Right cardiac atrium (tissue), 5 donors: ENCODE measurements at places on chromosomes 3 and 15. TPM values are rescaled to one million over a fixed set of nuclear protein-coding genes. Genes with fewer than 3 reads are reported as not detected.

- DNase-seq = no peak
These were observed 44.9 kb downstream of the OXSR1 start for GRCh38 chr3:38210141-38210757.

The SPATA12 gene
- not detected for total RNA-seq

DNA sequence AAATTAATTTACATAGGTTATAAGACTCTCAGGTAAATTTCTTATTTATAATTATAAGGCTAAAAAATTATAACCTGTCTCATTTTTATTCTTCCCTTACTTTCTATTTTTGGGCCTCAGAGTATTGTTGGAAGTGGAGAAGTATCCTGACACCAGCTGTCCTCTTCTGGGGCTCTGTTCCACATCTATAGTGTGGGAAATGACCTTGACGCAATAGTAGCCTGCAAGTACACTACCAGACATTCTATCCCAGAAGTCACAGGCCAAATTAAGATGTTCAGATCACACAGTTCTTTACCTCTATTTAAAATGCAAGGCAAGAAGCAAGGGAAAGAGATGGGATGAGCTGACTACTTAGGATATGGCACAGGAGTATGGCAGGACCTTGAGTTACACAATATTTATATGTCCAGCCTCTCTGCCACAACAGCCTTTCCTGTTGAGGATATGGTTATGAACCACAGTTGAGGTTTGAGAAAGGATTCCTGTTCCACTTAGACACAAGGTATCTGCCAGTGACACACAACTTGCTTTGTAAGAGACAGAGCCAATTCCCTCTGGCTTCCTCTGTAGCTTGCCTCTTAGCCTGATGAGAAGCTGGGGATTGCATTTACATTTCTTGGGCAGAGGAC is 158.0 kb upstream of the IL12A start:
- no peak for DNase-seq

The ZNF385D gene
- total RNA-seq = 1.5 TPM

GRCh38 chr3:170909129-170909903 is 879 bp upstream of the EIF5A2 start:
- DNase-seq = no peak

The MGLL gene
- 80.4 TPM for total RNA-seq

- DNase-seq = no peak
These were observed 259.1 kb downstream of the PTPRG start for GRCh38 chr3:61820306-61820992.

DNA sequence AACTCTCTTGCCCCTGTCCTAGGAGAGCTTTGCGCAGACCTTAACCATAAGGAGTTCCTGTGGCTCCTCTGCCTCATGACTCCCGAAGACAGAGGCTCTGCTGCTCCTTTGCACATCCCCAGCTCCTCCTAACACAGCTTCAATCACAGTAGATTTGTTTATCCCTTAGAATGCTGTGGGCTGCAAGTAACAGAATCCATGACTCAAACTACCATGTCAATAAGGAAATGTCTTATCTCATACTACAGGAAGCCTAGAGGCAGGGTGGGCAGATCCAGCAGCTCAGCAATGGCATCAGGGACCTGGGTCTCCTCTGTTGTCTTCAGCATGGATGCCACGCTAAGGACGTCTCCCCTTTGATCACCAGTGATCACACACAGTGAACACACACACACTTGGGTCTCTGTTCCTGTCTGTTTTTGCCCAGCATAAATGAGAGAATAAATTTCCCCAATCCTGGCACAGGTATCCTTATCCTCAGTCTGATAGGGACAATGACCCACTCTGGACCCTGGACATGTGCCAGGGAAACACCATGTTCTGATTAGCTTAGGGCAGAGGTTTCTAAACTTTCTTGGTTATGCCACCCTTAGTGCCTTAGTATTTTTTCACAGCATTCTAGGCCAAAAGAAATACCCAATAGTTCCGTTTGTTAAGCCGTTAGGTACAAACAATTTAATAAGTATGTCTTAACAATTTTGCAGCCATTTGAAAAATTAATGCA is 46.1 kb upstream of the MRPS22 start:
- no peak for DNase-seq

- DNase-seq = no peak
These were observed 7.7 kb downstream of the DUOXA2 start for GRCh38 chr15:45121706-45122417.

- no peak for DNase-seq
These were observed 62.4 kb upstream of the TRPM1 start for GRCh38 chr15:31163769-31164572.

DNA sequence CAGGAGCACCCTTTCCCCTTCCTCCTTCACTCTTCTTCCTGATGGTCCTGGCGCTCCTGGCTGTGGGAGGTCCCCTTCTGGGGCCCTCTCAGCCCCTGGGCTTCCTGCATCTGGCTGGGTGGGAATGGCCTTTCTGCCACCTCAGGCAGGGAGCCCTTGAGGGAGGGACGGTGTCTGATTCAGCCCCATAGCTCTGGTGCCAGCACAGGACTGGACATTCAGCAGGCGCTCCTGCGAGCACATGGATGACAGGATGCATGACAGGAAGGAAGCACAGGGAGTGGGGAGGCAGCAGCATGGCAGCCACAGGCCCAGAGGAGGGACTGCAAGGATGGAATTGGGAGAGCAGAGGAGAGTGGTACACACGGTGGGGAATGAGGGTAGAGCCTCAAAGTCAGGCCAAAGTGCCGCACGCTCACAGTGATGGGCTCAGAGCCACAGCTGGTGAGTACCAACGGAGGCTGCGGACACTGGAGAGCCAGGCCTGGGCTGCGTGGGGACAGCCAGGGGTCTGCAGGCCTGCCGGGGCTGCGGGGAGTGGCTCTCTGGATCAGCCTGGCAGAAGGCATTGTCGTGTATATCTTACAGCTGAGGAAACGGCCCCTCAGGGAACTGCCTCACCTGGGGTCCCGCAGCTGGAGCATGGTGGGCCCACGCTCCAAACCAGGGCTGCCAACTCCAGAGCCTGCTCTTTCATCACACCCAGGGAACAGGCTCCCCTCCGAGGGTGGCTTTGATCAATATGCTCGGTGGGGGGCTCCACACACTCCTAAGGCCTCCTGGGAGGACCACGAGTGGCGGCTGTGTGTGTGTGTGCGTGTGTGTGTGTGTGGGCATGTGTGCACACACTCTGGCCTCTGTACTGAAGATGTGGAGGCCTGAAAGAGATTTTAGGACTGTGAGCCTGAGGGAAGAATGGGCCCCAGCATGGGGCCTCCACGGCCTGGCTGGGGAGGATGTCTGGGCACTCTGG is 51.4 kb upstream of the CTSH start:
- peak; percentile 39 for DNase-seq

DNA sequence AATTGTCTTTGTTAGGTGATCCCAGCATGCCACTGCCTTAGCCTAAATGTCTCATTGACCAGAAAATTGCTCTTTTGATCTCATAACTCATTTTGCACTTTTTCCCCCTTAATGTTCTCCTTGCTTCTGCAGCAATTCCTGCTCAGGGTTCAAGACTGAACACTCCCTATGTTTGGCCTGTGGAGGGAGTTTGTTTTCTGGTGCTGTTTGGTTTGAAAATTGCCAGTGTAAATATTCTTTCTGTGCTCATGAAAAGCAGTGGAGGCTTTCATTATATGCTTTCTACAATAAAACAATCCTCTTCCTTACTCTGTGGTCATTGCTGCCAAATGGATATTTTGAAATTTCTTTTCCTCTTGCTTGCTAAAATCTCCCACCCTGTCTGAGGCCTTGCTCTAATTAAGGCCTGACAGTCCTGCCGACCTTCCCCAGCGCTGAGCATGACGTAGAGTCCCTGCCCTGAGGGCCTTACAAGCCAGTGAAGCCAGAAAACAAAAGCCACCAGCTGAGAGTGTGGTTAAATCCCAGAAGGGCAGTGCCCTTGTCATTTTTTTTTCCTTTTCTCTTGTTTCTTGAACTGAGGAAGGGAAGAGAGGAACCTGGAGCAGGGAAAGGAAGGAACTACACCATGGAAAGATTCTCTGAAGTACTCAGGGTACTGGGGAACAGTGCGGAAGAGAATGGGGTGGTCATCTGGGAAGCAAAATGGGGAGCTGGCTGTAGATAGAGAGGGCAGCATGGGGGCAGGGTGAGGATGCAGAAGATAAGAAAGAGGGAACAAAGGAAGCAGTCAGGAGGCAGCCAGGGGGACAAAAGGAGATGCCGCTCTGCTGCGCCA is 24.8 kb downstream of the ZBTB38 start:
- peak; percentile 66 for DNase-seq

The EPHB3 gene
- 1.3 TPM for total RNA-seq

The DLEC1 gene
- 0.23 TPM for total RNA-seq

- DNase-seq = no peak
These were observed 138.5 kb upstream of the ARPP21 start for GRCh38 chr3:35500641-35501350.

DNA sequence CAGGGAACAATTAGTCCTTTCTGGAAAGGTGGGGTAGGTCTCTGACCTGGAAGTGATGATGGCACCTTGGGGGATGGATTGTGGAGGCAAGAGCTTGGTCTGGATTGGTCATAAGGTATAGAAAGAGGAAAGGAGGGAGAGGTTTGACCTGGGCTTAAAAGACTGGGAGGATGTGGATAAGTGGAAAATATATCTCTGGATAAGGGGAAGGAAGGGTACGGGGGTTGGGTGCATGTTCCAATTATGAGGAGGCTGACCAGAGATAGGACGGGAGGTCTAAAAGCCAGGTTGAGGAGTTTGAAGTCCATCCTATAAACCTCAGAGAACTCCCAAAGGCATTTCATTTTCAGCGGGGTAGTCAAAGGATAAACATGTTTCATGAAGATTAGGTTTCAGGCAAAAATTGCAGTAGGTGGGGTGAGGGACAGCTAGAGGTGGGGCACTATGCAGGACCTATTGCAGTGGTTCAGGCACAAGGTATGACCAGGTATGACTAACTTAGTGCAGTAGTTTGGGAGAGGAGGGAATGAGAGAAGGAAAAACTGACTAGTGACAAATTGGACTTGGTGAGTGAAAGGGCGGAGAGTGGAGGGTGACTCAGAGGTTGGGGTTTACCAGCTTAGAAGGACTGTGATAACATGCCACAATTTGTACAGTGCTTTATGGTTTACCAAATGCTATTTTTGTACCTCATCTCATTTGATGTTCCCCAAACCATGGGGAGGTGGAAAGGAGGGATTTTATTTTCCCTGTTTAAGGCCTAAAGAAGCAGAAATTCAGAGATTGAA is 10.7 kb downstream of the PDE8A start:
- DNase-seq = no peak

The GOLGA8Q gene
- total RNA-seq = not detected

DNA sequence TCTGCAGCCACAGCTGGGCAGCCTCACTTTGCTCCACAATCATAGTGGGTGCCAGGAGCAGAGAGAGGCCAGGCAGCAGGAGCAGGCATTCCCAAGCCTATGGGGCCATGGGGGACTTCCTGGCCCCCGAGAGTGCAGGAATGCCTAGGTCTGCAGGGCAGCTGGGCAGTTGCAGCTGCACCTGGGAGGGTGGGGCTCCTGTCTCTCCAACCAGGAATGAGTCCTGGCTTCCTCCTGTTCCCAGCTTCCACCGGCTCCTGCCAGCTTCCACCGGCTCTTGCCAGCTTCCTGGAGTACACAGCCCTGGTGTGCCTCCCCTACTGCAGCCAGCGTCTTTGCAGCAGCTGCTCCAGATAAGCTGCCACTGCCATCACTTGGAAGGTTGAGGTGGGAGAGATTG is 86.3 kb upstream of the CDV3 start:
- no peak for DNase-seq

GRCh38 chr15:89077750-89078149 is 10.5 kb upstream of the ABHD2 start:
- no peak for DNase-seq

The PTPN23 gene
- total RNA-seq = 17.9 TPM

- DNase-seq = no peak
These were observed 34.6 kb upstream of the SV2B start for GRCh38 chr15:91065505-91065904.

The UROC1 gene
- not detected for total RNA-seq

DNA sequence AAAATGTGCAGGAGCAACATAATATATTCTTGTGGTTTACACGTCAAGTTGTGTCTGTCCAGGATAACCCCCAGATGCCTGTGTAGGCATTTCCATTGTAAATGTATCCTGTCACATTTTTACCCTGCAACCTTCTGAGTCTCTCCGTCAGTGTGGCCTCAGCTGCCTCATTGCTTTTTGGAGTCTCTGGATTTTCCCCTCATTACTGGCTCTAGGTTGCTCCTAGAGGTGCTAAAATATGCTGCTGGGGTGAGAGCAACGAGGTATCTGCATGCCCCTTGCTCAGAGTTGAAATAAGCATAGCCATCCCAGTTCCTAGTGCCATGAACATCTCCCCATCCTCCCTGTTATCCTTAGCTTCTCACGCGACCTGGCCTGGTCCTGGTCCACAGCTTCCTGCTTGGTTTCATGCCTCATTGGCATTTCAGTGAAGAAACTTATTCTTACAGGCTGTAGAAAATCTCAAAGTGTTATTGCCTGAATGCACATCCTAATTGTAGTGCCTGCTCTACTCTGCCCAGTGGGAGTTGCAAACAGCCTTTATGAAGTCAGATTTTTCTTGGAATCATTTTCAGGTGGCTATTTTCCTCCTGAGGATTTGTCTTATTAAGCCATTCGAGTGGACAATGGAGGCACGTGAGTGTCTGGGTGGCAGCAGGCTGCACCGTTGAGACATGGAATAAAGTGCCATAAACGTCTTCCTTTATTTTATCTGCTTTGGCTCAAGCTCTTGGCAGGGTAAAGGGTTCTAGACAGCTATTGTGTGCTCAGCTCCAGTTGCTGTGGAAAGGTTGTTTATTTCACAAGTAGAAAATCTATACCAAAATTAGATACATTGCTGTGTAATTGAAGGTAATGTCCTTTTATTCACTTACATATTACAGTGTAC is 33.2 kb downstream of the OXNAD1 start:
- DNase-seq = no peak

The TLR9 gene
- total RNA-seq = 0.19 TPM

- no peak for DNase-seq
These were observed 33.0 kb upstream of the SNRPA1 start for GRCh38 chr15:101328001-101328400.

- DNase-seq = no peak
These were observed 131.1 kb upstream of the NUDT16 start for GRCh38 chr3:131250466-131250865.

- no peak for DNase-seq
These were observed 35.3 kb downstream of the EFHB start for GRCh38 chr3:19898721-19899120.

The KLHL40 gene
- total RNA-seq = 1.6 TPM

The GPR27 gene
- 5.4 TPM for total RNA-seq

GRCh38 chr3:121997372-121997771 is 24.7 kb downstream of the ILDR1 start:
- DNase-seq = no peak

GRCh38 chr3:178060407-178060806 is 475.8 kb upstream of the KCNMB2 start:
- DNase-seq = peak; percentile 47

DNA sequence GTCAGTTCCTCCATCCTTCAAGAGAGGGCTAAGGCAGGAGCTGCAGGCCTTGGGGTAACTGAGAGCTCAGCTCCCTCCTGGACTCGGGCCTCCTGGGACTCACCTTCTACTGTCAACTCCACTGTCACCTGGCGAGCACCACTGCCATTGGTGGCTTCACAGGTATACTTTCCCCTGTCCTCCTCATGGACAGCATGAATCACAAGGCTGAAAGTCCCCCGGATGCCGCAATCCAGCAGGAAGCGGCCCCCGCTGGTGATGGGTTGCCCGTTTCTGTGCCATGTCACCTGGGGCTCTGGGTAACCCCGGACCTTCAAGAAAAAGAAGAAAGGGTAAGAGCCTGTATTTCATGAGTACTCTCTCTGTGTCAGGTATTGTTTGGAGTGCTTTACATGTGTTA is 131.9 kb downstream of the MYLK start:
- DNase-seq = no peak
